Stimulated activated CD8-positive, alpha-beta memory T cell treated with anti-CD3 and anti-CD28 coated beads, Interleukin-4, amount 100 ng/mL, for 48 hours (primary cell): ENCODE measurements at places on chromosomes 2 and 18.

GRCh38 chr2:208142925-208143799 is 2.8 kb downstream of the CRYGB start:
- no peak for DNase-seq

- no peak for DNase-seq
Measured at GRCh38 chr2:15725782-15726112, 134.1 kb downstream of the DDX1 start.

- DNase-seq, result no peak
Measured at GRCh38 chr2:113337809-113338208, 59.1 kb upstream of the PAX8 start.

DNA sequence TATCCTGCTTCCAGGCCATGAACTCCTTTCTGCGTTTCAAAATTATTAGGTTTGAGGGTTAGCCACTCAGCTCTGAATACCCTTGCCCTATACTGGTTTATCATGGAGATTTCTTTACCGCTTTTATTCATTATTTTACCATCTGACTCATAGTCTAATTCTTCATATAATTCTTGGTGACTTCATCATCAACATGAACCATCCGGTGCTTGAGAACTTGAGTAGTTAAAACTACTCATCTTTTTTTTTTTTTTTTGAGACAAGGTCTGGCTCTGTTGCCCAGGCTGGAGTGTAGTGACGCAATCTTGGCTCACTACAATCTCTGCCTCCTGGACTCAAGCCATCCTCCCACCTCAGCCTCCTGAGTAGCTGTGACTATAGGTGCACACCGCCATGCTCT is 94.2 kb upstream of the LHCGR start:
- no peak for DNase-seq

DNA sequence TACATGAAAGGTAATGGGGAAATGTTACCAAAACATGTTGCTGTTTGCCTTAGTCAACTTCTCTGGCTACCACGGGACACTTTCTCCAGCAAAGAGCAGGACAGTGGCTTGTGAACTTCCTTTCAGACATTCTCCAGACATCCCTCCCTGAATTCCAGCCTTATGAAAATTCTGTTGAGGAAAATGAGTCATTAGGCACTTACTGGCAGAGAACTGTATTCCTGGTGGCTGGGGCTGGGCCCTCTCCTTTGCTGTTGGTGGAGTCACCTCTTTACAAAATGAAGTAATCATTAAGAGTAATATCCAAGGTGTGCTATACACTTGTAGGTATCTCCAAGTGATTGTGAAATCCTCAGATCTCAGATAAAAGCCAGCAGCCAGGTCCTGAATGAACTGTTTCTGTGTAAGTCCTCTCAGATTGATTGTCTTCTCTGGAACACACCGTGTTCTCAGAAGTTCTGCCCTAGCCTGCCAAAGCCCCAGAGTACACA is 1.3 kb upstream of the FAP start:
- no peak for DNase-seq

- no peak for DNase-seq
Measured at GRCh38 chr2:28626891-28627421, 124.7 kb upstream of the PPP1CB start.

DNA sequence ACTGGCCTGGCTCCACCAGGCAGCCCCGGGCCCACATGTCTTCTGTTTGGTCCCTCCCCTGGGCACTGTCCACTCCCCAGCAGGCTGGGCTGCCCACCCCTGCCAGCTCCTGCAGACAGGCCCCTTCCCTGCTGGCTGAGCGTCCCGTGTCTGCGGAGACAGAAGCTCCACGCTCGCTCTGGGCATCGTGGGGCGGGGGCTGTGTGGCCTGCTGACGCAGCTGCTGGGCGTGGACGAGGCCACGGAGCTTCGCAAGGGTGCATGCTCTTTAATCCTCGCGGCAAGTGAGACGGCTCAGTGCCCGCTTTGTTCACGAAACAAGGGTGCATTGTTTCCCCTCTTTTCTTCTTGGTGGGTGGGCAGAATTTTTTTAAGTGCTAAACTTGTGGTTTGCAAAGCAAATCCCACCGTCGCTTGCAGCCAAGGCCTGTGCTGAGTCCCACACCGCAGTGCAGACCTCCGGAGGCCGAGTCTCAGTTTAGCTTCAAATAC is 132.8 kb upstream of the CTDP1 start:
- DNase-seq, result no peak
